D721Med (cell line): ENCODE measurements at places on chromosomes 2 and 18.

DNA sequence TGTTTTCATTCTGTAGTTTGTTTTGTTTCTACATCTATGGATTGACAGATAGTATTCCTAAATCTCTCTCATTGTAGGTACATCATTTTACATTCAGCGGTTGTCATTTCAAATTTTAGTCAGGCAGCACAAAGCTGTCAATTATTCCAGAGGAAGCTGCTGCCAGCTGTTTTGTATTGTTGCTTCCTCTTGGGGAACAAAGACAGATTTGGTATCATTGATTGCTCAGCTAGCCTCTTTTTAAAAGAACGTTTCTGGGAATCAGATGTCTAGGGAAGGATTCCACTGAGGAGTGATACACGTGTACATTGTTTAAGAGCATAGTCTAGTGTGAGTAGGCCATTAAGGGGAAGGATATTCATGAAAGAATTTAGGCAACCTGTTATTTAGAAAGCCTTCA lies 145.8 kb downstream of the AGPS start:
- DNase-seq, result no peak

GRCh38 chr18:58565021-58565420 lies 63.9 kb downstream of the ALPK2 start:
- no peak for DNase-seq

GRCh38 chr2:219908538-219908937 lies 281.1 kb downstream of the SLC4A3 start:
- DNase-seq, result no peak

GRCh38 chr18:28114472-28114871 lies 62.5 kb downstream of the CDH2 start:
- no peak for DNase-seq

DNA sequence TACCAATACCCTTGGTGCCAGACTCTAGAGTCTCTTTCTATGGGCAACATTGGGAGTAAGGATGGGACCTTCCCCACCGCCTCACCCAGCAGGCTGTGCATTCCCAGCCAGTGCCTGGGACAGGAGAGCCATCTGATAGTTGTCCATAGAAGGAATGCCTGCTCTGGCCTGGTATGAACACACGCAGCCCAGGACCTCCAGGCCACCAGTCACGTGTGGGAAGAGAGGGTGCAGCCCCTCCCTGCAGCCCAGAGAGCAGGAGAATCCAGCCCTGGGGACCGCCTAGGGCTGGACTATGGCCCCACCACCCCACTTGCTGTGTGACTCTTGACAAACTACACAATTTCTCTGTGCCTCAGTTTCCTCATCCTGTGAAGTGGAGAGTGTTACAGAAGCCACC lies 52.5 kb upstream of the ID2 start:
- no peak for DNase-seq

DNA sequence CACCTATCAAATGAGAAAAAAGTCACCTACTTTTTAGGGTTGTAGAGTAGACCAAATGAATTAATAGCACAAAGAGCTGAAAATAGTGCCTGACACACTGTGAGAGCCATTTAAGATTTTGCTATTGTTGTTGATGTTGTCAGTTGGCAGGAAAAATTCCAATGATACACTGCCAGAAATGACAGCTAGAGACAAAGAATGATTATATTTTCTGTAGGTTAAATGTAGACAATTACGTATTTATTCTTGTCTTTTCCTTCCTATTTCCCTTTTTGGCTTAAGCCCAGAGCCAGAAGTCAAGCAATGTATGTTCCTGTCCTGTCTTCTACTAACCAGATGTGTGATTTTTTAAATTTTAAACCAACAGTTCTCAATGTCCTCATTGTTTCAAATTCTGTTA lies 17.2 kb downstream of the NRXN1 start:
- no peak for DNase-seq

DNA sequence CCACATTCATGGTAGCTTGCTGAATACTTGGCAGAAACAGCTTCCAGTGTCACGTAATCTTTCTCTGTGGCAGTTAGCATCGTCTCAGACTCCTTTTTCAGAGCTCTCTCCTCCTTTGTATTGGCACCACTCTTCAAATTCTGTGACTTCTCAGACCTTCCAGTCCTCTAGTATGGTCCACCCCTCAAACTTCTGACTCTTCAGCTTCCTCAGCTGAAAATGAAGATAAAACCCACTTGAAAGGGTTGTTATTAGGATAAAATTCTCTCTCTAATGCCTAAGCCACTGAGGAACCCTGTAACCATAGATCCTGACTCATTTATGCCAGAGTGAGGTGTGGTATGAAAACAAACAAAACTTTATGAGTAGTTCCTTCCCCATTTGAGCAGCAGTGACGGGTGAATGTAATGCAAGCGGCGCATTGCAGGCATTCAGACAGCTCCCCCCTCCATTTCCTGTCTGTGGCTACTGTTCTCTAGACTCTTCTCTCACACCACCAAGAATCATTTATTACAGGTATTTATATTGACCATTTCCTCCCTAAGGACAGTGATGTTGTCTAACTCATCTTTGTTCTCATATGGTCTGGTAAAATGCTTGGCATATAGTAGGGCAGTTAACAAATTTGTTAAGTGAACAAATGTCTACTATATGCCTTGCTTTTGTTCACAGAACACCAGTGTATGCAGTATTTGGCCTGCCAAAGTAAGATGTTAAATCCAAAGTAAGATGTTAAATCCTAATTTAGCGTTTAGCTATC lies 35.3 kb downstream of the GALNT1 start:
- no peak for DNase-seq

DNA sequence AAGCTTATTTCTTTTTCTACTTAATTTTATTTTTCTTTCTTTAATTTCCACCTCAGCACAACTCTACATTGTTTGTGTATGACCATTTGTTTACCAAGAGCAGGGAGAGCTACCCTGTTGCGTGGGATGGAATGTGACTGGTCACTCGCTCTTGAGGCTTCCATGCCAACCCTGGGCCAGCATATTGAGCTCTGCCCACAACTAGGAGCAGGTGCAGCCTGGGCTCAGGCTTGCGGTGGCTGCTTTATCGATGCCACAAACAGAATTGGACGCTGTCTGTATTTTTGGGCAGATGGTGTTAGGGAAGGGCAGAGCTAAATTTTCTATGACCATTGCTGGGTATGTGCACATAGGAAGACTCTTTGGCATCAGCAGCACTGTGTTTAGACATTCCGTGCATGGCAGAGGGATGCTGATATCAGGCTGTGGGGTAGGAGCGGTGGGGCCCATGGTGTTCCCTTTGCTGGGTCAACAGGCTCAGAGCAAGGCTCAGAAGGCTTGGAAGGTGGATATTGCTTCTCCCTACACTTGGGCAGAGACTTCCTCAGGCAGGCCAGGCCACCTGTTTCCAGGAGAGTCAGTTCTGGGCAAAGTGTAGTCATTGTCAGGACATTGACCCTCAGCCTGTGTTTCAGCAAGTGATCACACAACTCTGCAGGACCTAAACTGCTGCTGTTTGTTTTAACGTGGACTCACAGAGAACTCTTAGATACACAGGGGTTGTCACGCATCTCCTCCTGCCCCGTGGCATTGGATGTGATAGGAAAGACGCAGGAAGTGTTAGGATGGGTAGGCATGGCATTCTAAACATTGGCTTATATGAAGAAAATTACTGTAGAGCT lies 40.2 kb downstream of the TMEM182 start:
- no peak for DNase-seq

DNA sequence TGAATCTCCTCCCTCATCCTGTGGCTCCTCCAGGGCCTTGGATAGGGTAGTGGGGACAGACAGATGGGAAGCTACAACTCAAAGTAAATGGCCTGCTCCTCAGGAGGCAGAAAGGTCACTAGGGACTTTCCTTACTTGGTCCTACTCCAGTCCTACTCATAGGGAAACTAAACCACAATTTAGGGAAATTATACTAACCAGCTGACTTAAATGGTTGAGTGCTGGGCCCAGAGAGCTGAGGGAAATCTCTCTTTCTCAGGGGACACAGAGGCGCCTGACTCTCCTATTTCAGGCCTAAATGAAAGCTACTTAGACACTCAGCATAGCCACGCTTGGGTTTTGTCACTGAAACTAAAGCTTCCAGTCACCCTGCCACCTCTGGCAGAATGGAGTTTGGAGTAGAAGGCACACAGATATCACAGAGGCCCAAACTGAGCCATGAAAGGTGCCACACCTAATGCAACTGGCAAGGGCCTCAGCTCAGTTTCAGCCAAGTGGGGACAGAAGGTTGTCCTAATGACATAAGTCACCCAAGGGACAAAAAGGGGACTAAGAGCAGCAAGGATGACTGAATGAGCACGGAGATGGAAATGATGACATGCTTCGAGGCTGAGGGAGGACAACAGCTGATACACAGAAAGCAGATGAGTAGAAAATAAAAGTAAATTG lies 24.0 kb downstream of the CERKL start:
- DNase-seq, result no peak

- DNase-seq, result no peak
These were observed 3.1 kb upstream of the KCNJ13 start for GRCh38 chr2:232779465-232779864.

DNA sequence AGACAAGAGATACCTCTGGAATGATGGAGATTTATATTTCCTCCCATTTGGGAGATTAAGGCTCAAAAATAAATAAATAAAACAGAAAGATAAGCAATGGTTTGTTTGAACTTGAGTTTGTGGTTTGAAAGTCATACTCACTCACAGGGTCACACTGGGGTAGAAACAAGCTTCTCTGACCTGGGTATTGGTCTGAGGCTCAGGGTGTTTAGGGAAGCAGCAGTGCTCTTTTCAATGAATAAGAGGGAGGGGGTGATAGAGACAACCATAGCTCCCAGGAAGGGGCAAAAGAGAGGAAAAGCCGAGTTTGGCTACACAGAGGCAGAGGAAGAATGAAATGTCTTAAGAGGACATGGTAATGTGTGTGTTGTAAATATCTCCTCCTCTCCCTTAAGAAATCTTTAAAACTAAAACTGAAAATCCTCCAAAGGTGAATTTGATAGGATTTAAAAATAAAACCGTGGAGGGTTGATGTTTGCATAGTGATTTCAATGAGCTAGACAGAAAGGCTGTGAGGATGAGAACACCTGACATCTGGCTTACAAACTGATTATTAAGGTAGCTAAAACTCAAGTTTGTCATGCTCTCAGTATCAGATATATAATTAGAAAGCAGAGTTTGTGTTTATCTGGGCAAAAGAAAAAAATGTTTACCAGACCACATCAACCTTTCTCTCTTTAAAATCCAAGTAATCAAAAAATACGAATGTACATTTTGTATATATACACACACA lies 159.9 kb upstream of the TMEFF2 start:
- no peak for DNase-seq

DNA sequence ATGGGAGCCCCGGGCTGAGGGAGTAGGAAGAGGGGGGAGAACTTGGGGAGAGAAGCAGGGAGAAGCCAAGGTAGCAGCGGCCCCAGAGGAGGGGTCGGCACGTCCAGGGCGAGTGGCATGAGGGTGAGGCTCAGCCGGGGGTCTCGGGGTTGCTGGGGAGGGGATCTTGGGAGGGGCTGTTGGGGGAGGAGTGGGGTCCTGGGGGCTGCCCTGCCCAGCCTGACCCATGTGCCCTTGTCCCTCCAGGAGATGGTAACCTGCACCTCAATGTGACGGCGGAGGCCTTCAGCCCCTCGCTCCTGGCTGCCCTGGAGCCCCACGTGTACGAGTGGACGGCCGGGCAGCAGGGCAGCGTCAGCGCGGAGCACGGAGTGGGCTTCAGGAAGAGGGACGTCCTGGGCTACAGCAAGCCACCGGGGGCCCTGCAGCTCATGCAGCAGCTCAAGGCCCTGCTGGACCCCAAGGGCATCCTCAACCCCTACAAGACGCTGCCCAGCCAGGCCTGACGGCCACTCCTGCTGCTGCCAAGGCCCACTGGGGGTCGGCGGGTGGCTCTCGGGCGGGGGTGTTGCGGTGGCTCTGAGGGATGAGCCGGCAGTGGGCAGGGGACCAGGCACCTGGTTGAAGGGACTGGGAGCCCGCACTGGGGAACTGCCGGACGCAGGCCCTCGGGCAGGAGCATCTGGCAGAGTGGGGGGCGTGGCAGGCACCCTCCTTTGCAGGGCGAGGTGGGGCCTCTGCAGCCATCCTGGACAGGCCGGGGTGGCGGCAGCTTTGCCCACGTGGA lies 9.0 kb upstream of the GAL3ST2 start:
- DNase-seq, result peak; percentile 14

DNA sequence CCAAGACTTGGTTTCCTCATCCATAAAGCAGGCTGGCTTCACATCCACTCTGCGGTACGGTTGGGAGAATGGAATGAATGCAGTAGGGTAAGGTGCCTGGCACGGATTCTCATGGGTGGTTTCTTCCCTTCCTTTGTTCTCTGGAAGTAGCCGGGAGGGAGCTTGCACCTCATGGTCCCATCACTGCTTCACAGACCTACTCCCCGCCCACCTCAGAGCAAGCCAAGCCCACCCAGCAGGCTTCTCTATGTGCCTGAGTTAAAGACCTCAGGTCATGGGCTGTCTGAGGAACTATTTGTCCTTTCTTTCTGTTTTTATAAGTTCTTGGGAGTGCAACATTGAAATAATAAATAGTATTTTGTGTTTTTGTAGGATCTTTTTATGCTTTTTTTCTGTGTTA lies 3.5 kb downstream of the DCDC2C start:
- DNase-seq, result no peak

GRCh38 chr2:117774716-117775115 lies 39.8 kb upstream of the DDX18 start:
- no peak for DNase-seq

GRCh38 chr2:10362898-10363454 lies 60.3 kb downstream of the HPCAL1 start:
- DNase-seq, result no peak

DNA sequence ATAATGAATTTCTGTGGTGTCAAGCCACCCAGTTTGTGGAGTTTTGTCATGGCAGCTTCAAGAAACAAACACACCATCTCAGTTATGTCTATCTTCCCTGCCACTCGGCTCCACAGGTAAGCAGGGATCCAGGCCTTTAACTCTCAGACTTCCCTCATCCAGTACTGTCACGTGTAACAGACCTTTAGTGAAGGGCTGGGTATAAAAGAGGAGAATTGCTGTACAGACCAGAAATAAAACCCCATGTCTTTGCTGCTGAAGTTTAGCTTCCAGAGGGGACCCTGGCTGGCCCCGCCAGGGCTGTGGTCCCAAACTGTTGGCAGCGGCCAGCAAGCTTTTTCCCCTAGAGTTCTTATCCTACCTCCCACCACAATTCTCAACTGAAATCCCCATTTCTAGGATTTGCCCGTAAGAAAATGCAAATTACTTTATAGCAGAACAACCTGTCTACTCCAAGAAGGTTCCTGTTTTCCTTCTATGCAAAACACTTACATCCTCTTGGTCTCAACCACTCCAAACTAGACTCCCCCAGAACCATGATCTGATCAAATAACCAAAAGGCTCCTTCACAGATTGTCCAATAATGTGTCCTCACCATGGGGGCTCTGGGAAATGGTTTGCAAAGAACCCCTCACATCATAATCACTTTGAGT lies 438.0 kb upstream of the ID2 start:
- no peak for DNase-seq

GRCh38 chr2:1709946-1710560 lies 34.3 kb downstream of the PXDN start:
- no peak for DNase-seq

DNA sequence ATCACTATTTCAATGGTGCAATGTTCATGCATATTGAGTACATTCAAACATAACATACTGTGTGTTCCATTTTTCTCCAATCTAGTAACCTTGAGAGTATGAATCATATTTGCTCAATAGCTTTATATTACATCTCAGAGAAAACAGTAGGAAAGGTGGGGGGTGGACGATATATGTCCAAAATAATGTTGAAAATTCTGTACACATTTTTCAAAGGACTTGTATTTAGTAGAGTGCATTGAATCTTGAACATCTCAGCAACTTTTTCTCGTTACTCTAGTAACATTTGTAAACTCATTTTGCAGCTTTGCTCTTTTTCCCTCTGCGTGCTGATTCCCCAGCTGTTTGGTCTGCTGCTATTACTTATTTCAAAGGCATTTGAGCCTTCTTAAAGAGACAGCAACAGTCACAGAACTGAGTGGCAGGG lies 1487.0 kb downstream of the LRP1B start:
- DNase-seq, result no peak

- DNase-seq, result no peak
These were observed 3.3 kb upstream of the HJURP start for GRCh38 chr2:233857511-233858141.
